ENCODE measurements at places on chromosomes 1 and 21.

- DNase-seq: peak; percentile 93
These were observed 23.8 kb downstream of the IER5 start for GRCh38 chr1:181112071-181112929.

DNA sequence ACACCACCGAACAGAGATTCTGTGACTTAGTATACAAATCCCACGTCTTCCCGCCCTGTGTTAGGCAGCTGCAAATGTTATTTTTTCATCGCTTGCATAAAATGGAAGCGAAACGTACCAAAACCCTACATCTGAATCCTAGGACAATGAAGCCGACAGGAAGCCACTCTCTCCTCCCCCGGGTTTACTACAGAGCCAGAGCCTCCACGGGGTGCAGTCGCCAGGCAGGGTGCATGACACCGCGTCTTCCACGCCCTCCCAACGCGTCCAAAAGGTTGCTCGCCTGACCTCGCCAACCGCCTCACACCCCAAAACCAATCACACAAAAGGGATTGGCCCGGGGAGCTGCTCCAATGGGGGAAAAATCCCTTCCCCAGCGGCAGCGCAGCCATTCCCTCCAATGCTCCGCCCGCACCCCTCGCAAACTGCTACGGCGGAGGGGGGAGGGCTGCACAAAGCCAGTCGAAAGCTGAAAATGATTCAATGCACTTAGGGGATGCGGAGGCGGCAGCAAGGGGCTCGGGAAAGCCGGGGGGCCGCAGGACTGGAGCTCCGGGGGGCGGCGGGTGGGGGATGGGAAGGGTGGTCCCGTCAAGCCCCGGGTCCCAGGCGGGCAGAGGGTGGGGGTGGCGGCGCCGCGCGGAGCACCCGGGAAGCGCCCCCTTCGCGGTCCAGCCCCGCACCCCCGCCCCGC, 701 bp downstream of the CEP170 start:
- DNase-seq: peak; percentile 59

GRCh38 chr1:200042119-200042551, 14.6 kb downstream of the NR5A2 start:
- DNase-seq: no peak

- DNase-seq: no peak
These were observed 51.3 kb downstream of the MAST2 start for GRCh38 chr1:45854724-45855123.

DNA sequence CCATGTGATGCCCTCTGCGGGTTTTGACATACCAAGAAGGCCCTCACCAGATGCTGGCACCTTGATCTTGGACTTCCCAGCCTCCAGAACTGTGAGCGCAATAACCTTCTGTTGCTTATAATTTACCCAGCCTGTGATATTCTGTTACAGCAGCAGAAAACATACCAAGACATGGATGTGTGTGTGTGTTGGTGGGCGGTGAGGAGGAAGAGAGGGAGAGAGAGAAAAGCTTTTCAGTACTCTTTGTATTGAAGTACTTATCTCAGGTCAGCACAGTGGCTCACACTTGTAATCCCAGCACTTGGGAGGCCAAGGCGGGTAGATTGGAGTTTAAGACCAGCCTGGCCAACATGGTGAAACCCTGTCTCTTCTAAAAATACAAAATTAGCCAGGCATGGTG, 23.1 kb downstream of the TRAPPC10 start:
- DNase-seq: no peak

DNA sequence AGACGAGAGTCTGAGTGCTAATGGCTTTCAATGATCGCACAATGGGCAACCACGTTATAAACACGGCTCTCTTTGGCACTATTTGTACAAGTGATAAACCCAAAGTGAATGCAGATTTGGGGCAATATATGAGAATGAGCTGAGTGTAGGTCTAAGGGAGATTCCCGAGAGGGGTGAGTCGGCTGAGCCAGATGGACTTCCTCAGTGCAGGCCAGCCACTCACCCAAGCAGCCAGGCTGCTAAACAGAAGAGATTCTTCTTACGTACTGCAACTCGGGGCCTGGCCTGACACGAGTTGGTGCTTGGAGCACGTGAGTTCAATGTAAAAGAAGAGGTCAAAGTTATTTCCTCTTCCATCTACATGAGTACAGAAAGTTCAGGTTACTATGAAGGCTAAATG, 6.2 kb upstream of the MIXL1 start:
- DNase-seq: no peak

DNA sequence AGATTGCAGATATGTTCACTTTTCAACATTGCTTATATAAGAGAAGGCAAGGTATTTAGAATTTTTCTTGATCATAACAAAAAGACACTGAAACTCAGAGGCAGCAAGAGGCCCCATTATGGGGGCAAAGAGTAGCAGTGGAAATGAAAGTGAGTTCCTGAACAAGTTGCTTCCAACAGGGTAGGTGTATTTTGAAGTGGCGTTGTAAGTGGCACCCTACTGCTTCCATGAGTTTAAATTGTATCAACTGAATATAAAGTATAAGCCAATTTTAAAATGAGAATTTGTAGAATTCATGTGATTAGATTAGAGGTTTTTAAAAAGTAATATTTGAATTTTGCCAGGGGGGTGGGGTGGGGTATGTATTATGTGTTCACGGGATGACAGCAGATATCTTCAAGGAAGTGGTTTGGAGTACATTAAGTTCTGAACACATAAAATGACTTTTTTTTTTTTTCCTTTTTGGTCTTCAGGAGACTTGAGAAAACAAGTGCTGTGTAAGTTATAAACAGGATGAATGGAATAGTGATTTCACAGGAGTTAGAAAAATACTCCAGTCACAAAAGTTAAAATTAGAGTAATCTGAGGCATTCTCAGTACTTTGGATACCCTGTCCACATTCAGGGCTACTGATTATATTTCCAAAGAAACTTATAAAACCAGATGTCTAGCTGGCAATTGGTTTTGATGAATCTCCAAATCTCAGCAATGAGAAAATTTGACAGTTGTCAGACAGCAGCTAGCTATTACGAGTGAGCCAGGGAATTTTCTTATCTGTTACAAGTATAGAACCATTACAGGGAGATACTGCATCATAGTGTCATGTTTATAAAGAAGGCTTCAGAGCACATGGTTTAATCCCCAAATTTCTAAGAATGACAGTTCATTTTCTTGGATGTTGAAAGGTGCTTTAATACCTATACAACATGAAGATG, 182.0 kb downstream of the ST6GALNAC3 start:
- DNase-seq: no peak

GRCh38 chr1:5938101-5938646, 54.1 kb downstream of the NPHP4 start:
- DNase-seq: no peak

GRCh38 chr1:226215239-226215638, 8.2 kb upstream of the MIXL1 start:
- no peak for DNase-seq

- DNase-seq: no peak
These were observed 173.4 kb upstream of the RUNX1 start for GRCh38 chr21:35222541-35222941.

DNA sequence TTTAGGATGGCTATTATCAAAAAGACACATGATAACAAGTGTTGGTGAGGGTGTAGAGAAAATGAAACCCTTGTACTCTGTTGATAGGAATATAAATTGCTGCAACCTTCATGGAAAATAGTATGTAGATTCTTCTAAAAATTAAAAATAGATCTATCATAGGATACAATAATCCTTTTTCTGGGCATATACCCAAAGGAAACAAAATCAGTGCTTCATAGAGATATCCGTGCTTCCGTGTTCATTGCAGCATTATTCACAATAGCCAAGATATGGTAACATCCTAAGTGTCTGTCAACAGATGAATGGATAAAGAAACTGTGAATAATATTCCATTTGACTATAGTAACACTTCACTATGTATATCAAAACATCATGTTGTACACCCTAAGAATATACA, 106.7 kb downstream of the MIS18A start:
- DNase-seq: no peak

GRCh38 chr1:2639203-2639602, 6.4 kb upstream of the MMEL1 start:
- DNase-seq: no peak

GRCh38 chr21:36563341-36563926, 83.5 kb upstream of the CLDN14 start:
- no peak for DNase-seq

DNA sequence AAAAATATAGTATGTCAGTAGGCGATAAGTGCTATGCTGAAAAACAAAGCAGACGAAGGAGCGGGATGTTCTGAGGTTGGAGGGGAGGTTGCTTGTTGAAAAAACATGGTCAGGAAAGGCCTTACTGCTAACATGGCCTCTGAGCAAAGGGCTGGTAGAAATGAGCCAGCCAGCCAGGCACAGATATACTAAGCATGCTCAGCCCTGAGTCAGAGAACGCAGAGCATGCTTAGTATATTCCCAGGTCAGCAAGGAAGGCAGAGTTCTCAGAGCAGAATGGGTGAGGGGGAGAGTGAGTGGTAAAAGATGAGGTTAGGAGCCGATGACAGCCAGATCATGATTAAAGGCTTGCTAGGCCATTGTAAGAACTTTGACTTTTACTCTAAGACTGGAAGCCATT, 36.7 kb downstream of the ZBTB40 start:
- DNase-seq: no peak

DNA sequence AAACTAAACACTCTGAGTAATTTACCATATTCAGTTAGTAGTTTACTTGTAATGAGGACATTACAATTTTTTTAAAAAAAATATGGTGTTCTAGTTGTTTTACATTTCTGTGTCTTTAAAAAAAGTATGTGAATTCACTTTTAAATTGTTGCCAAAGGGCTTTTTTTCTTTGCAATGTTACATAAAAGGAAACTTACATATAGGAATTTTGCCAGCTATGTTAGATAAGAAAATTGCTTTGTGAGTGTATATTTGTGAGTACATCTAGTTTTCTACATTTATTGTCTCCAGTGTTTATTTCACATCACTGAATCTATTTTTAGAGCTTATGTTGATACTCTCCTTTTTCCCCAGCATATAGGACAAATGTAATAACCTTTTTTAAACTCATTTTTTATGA, 206.8 kb downstream of the GPR52 start:
- no peak for DNase-seq

DNA sequence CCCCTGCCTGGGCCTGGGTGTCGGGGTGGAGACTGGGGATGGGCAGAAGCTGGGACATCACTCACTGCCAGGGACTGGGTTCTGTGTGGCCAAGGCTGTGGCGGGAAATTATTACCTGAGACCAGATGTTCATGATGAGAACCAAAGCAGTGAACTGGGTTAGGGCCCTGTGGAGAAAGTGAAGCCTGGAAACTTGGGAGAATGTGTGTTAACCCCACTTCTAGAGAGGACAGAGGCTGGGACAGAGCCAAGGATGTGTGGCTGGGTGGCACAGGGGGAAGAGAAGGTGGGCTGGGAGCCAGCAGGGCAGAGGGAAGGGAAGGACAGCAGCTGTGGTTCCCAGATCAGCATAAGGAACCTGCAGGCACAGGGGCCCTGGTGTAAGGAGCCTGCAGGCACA, 31.3 kb downstream of the CNIH3 start:
- DNase-seq: no peak

GRCh38 chr1:26181586-26182382, 4.5 kb downstream of the CNKSR1 start:
- no peak for DNase-seq

GRCh38 chr1:64850846-64851245, 106.0 kb downstream of the RAVER2 start:
- DNase-seq: no peak

GRCh38 chr1:52892424-52893215, 28.9 kb downstream of the ECHDC2 start:
- no peak for DNase-seq

- DNase-seq: no peak
These were observed 35.9 kb downstream of the HEATR1 start for GRCh38 chr1:236568285-236568894.

DNA sequence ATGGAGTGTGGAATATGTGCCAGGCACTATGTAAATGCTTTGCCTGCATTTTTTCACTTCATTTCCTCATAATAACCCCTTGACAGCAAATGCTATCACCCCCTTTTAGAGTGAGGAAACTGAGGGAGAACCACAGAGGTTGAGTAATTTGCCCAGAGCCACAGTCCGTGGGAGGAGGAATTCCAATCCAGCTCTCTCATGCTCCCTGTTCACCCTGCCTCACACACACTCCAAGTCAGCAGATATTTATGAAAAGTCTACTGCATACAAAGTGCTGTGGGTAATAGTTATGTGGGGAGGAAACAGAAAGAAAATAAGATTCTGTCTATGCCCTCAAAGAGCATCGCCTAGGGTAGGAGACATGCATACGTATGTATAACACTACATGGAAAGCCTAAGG, 30.9 kb upstream of the RBM15 start:
- DNase-seq: no peak

GRCh38 chr1:11531314-11531870, 52.4 kb downstream of the DISP3 start:
- DNase-seq: peak; percentile 23

DNA sequence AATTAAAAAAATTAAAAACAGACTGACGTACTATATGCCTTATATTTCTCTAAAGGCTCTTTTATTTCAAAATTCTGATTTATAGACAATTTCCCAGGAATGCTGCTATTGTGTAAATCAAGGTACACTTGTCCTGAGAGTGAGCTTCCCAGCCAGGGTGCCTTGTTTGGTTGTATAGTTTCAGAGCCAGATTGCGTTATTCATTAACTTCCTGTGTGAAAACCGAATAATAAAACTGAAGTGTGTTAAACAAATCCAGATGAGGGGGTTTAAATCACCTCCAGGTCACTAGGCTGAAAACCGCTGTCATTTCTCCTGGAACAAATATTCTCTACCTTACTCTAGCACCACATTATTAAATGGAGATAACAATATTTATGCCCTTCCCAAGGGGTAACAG, 68.7 kb downstream of the LMX1A start:
- DNase-seq: no peak

DNA sequence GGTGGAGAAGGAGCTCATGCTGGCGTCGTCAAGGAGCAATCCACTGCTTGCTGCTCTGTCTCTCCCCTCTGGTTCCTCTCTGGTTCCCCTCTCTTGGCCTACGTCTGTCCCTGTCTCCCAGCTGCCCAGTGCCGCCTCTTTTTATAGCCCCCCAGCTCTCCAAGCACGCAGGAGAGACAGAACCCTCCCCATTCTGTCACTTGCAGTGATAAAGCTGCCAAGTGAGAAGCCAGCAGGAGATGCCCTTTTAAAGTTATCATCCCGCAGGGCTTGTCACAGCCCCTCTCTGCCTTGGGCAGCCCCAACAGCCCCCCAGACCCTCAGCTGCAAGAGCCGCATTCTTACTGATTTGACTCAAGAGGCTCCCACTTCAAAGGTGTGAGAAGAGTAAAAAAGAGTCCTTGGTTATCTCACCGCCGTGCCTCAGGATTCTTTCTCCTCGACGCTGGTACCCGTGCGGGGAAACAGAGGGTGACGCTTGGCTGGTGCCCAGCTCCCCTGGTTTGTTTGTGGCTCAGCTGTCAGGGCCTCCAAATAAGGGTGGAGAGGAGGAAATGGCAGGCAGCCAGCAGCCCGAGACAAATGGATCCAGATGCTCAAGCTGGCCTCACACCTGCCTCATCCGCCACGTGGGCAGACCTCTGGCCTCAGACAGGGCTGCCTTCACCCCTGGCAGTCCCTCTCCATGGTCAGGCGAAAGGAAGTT, at the start of gene NPPA:
NPPA (minus strand) TSS at position 117 of the 706 bp plus-strand sequence; CDS start at position 18, 99 bp downstream.
- DNase-seq: no peak

DNA sequence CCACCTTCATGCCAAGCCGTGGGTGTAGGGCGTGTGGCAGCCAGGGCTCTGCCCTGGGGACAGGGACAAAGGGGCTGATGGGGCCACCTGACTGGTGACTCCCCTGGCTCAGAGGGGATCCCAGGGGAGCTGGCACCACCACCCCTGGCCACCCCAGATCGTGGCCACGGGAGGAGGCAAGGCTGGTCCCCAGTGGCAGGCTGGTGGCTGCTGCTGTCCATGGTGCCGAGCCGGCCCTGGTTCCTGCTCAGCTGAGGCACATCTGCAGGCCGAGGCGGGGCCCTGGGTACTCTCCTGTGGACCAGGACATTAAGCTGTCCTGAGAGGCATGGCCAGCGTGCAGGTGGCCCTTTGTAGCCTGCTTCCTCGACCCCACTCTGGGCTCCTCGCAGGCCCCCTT, 6.5 kb downstream of the PLCH2 start:
- DNase-seq: no peak
